SJSA1 (cell line): ENCODE measurements at places on chromosomes 2 and 18.

DNA sequence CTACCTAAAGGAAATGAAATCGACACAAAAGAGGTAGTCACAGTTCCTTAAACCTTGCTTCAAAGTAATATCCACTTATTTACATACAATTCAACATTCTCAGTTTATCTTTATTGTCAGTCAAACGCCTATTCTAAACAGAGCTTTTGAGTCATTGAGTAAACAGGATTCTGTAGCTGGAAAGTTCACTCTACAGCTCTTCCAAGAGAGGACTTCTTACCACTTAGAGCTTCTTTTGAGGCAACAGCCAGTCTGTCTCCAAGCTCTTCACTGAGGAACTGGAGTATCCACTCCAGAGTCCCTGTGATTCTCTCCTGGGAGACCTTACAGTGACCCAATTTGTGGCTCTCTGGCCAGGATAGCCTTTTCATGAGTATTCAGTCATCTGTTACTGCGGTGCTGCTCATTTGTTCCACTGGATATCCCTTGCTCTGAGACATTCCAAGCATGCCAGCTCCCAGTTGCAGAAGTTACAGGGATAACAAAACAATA lies 210.9 kb upstream of the OSR1 start:
- H3K4me3 ChIP-seq, result no peak overlapping the region
- no peak overlapping the region for H3K27ac ChIP-seq
- no peak for DNase-seq

DNA sequence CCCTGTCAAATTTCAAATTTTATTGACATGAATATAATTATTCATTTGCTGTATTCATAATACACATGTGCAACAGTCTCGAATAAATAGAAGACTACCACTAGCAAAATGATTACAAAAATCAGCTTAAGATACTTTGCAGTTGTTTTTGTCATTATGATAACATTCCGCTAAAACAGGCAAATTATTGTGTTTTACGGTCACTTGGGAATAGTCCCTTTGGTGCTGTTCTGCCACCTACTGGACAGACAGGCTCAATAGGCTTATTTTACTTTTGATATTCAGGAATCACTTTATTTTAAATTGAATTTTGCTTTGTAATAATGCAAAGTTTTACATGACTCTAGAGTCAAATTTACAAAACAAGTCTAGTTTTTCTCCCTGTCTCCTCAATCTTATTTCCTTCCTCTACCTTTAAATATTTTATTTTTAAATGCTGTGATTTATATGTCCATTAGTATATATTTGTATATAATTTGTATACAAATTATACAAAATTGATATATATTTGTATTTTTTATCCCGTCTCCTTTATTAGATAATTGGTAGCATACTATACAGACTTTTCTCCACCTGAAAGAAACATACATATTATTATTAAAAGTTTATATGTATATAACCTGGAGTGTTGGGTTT lies 456.3 kb downstream of the DLGAP1 start:
- peak; percentile 6 for DNase-seq
- H3K27me3 ChIP-seq, result peaks cover 6% of the 10 kb centered on the region; the same call in 1 of the 2 replicates
- no peaks in the 10 kb centered on the region for H3K36me3 ChIP-seq
- no peak overlapping the region for H3K4me3 ChIP-seq
- H3K27ac ChIP-seq, result no peak overlapping the region

- H3K4me1 ChIP-seq, result peaks cover 11% of the 10 kb centered on the region; the same call in 1 of the 2 replicates
- H3K36me3 ChIP-seq, result no peaks in the 10 kb centered on the region
- no peaks in the 10 kb centered on the region for H3K27me3 ChIP-seq
- H3K4me3 ChIP-seq, result no peak overlapping the region
These were observed 61.3 kb downstream of the PMAIP1 start for GRCh38 chr18:59961070-59961469.

GRCh38 chr2:21096458-21096857 lies 27.3 kb upstream of the TDRD15 start:
- H3K27ac ChIP-seq, result no peak overlapping the region
- H3K36me3 ChIP-seq, result no peaks in the 10 kb centered on the region

DNA sequence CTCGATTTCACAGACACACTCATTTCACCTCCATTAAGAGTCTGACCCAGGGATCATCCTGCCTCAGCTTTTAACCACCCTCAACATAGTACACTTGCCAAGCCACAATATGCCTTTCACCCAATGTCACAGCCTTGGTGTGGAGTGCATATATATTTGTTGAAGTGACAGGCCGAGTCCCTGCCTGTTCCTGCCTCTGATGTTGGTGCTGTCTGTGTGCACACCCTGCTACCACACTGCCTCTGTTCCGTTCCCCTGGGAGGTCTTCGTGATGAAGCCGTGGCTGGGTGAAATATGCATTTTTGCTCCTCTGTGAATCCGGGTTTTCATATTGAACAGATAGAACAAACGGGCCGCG lies 90.3 kb downstream of the RNF144A start:
- peaks cover 47% of the 10 kb centered on the region for H3K4me1 ChIP-seq
- no peaks in the 10 kb centered on the region for H3K27me3 ChIP-seq
- DNase-seq, result no peak
- no peaks in the 10 kb centered on the region for H3K36me3 ChIP-seq
- H3K27ac ChIP-seq, result no peak overlapping the region
- no peak overlapping the region for H3K4me3 ChIP-seq

DNA sequence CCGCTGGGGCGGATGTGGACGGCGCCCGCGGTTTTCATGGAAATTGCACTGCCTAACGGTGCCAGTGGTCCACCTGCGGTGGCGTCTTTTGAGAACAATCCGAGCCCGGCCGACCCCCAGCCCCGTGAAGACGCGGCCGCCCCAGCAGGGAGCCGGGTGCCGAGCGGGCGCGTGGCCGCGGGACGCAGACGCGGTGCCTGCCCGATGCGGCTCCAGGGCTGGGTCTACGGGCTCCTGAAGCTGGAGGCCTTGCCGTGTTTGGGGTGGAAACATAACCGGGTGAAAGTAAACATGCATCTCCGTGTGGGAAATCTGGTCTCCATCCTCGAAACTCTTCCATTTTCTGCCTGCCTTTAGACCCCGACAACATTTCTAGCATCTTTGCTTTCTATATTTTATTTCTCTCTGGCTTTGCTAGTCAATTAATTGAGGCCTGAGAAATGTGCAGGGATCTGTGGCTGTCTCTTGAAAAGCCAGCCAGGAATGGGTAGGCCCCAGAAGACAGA lies 572 bp downstream of the INPP4A start:
- no peaks in the 10 kb centered on the region for H3K27me3 ChIP-seq
- peak overlapping the region; percentile 81 for H3K4me3 ChIP-seq
- no peaks in the 10 kb centered on the region for H3K36me3 ChIP-seq
- no peak overlapping the region for H3K27ac ChIP-seq
- peaks cover 12% of the 10 kb centered on the region; the same call in 1 of the 2 replicates for H3K4me1 ChIP-seq
